ENCODE measurements at places on chromosomes 1 and 21.

- DNase-seq: peak; percentile 51
Measured at GRCh38 chr21:33059380-33059841, 10.5 kb upstream of the OLIG1 start.

DNA sequence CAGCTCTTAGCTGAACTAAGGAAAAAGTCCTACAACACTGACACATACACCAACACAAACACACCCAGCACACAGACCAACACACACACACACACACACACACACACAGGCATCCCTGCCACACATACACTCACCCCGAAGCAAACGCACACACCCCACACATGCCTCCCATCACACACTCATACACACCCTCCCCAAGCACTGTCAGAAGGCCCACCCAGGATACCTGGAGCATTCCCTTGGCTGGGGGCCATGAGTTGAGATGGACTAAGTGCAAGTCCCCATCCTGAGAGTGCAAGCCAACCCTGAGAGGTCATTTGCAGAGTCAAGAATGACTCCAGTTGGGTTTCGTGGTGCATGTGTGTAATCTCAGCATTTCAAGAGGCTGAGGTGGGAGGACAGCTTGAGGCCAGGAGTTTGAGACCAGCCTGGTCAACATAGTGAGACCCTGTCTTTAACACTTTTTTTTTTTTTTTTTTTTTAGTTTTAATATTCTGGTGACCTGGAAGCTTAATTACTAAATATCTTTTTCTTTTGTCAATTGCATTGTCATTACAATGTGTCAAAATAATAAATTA, 117.3 kb downstream of the RHOU start:
- no peak for DNase-seq

- DNase-seq: no peak
Measured at GRCh38 chr1:238152119-238152518, 261.4 kb upstream of the ZP4 start.

GRCh38 chr1:6205849-6206519, at the start of gene RNF207:
Gene RNF207 (plus strand): TSS chr1:6206119. CDS start chr1:6206536, 417 bp downstream.
- no peak for DNase-seq

DNA sequence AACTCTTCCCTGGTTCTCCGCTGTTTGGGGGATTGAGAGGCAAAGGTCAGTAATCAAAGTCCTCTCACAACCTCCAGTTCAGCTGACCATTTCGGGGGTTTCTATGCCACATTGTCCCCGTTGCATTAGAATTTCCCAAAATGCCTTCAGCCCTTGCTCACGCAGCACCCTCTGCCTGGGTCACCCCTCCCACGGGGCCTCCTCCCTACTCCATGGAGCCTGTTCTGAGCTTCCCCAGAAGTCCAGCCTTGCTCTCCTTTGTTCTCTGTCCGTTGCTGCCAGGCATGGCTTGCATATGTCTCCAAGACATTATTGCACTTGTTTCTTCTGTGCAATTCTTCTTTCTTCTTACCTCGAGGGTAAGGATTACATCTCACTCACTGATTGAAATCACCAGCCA, 16.5 kb downstream of the DMRTB1 start:
- no peak for DNase-seq

GRCh38 chr1:9120312-9120958, 8.5 kb downstream of the GPR157 start:
- no peak for DNase-seq

- DNase-seq: no peak
Measured at GRCh38 chr21:16113052-16113715, 383.4 kb downstream of the USP25 start.

GRCh38 chr21:17688912-17689874, 76.5 kb upstream of the BTG3 start:
- peak; percentile 72 for DNase-seq

- peak; percentile 82 for DNase-seq
Measured at GRCh38 chr1:153608742-153609584, 4.0 kb downstream of the S100A16 start.

GRCh38 chr1:8122160-8122476, 96.0 kb upstream of the ERRFI1 start:
- DNase-seq: no peak

DNA sequence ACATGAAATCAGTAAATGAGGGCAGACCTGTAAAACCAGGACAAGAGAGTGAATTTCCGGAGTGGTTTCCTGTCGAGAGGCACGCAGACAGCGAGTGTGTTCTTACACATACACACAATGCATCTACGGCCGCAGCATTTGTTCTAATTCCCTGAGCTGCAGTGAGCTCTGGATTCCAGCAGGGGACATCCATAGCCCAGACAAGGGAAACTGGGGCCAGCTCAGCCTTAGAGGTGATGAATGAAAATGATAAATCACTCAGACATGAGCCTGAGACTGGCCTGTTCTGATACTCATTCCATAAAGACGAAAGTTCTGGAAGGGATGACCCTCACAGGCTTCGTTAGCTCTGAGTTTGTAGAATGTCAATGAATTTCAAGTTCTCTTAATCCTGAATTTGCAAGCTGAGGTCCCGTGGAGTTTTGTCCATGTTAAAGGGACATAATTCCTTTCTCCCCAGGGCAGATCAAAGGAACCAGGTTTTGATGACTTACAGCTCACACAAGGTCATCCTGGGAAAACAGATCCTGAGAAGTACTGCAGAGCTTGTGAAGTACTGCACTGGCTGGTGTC, 207.9 kb upstream of the C1orf87 start:
- DNase-seq: peak; percentile 87

DNA sequence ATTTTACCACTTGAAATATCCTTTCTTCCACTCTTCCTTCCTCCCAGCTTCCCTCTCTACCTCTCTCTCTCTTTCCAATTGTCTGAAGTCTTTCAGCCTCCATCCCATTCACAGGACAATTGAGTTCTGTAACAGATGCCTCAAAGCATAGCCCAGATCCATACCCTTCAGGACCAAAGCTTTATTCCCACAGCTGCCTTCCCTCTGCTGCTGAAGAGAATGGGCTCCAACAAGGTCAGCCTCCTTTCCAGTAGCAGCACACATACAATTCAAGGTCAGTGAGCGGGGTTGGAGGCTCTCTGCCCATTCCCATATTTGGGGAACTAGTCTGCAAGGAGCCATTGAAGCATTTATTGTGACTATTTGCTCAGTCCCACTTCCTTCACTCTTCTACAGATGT, 179.9 kb downstream of the DPYD start:
- DNase-seq: no peak

DNA sequence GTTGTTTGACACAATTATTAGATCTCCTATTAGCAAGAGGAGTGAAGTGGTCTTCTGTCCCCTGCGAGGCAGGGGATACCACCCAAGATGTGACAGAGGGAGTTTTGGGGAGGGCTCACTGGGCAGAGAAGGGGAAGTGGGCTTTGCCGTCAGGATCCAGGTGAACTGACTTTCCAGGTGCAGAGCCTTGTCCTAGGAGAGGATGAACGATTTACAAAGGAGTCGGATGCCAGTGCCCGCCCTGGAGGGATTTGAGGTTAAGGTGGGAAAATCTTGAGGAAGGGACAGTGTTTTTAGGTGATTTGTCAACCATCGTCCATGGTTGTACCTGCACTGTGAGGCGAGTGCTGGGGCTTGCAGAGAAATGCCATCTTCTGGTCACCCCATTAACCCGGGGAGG, 201.0 kb downstream of the CAMTA1 start:
- DNase-seq: no peak

DNA sequence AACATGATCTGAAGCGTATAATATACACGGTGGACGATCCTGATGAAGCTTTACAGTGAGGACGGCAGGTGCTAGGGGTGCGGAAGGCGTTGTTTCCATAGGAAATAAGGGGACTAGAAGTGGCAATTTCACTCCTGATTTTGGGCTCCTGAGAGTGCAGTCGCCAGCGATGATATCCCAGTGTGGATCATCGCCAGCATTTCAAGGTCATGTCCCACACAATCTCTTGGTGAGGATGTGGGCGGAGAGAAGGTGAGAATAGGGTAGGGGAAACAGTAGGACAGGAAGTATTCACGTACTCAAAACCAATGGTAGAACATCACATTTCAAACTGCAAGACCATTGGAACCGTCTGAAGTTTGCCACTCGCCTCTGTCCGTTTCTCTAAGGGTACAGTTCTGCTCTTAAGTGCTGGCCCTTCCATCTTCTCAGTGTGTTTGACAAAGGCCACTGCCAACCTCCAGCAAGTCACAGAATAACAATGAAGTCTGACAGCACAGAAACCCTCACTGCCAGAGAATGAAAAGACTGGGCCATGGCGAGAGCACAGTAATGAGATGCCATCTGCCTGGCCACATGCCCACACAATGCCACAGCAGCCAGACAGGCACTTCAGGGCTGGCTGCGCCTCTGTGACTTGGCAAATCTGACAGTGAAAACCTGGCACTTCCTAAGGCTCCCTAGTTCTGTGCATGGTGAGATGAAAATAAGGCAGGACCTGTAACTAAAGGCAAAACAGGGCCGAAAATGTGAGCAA, 27.9 kb downstream of the PCSK9 start:
- DNase-seq: peak; percentile 96

DNA sequence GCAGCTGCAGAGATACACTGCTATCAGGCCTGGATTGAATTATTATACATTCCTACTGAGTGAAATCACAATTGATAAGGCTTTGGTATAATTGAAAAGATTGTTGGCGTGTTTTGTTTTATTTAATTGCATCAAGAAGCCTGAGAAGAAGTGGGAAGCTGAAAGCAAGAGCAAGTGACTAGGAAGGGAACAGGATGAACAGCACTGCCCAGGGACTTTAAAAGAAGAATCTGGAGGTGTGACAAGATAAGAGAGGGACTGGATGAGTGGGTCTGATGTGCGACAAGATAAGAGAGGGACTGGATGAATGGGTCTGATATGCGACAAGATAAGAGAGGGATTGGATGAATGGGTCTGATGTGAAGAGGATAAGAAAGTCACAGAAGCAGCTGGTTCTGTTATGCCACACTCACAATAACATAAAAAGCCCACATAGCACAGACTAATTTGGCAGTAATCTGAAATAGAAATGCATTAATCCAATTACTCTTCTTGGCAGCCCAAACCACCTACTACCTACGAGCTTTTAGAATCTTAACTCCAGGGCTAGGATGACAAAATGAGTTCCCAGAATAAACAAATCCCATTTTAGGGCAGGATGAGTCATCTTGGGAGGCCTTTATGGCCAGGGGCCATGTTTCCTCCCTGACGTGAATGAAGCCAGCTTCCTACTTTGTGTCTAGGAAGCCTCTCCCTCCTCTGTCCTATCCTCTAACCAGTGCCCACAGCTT, 129.7 kb downstream of the DUSP10 start:
- no peak for DNase-seq

GRCh38 chr1:13860031-13860430, 160.0 kb downstream of the PRDM2 start:
- DNase-seq: no peak

DNA sequence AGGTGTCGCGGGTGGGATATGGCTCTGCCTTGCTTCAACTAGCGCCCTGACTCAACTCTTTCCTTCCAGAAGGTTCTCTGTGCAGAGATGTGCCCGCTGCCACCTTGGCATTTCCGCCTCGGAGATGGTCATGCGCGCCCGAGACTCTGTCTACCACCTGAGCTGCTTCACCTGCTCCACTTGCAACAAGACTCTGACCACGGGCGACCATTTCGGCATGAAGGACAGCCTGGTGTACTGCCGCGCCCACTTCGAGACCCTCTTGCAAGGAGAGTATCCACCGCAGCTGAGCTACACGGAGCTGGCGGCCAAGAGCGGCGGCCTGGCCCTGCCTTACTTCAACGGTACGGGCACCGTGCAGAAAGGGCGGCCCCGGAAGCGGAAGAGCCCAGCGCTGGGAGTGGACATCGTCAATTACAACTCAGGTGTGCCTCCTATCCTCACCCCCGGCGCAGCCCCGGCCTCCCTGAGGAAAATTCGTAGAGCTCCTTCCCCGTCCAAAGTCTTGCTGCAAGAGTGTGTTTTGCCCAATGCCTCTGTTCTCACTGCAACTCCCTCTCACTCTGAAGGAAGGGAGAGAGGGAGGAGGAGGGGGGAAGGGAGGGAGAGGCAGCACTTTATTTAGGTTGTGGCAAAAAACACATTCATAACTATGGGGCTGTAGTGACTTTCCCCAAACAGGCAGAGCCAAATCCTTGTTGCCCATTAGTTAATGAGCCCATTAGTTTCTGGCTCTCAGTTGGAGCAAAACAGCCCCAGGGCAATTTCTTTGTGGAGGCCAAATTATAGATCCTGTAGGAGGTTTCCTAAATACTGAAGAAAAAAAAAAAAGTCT, 4.3 kb downstream of the LHX9 start:
- DNase-seq: no peak

GRCh38 chr1:6962996-6963911, 178.0 kb downstream of the CAMTA1 start:
- DNase-seq: no peak

GRCh38 chr1:11678442-11678841, 2.5 kb downstream of the MAD2L2 start:
- no peak for DNase-seq

- peak; percentile 58 for DNase-seq
Measured at GRCh38 chr1:108570128-108570527, 10.2 kb downstream of the EEIG2 start.

GRCh38 chr1:161691846-161692245, 15.2 kb upstream of the FCRLA start:
- no peak for DNase-seq

GRCh38 chr1:191888996-191889622, 269.2 kb upstream of the RGS18 start:
- no peak for DNase-seq

DNA sequence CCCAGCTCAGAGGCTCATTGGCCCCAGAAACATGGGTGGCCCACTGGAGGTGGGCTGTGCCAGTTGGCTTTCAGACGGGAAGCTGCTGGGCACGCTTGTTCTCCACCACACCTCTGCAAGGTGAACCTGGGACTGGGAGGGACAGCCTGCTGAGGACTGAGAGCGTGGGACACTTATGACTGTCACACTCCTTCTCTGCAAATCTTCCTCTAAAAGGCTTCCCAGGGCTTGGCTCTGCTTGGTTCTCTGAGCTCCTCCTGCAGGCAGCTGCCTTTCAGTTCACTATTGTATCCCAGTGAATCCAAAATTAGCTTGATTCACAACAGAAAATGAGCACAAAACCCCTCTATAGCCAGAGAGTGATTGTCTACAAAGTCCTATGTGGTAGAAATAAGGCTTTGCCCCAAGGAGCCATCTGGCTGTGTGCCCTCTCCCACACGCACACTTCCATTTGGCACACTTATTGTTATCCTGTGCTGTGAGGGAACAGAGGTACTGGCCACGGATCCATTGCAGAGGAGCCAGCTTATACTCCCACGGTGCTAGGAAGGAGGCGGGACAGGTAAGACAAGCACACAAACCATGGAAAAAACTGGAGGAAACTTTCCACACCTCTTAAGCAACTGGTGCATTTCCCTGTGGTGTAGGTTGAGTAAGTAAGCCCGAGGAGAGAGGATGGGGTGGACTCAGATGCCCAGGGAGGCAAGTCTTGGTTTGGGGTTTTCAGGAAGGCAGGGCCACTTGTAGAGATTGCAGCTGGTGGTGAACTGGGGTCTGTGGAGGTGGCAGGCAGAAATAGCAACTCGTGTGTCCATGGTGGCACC, 18.9 kb upstream of the BTG2 start:
- peak; percentile 82 for DNase-seq

- no peak for DNase-seq
Measured at GRCh38 chr1:14517841-14518180, 80.7 kb upstream of the KAZN start.

- DNase-seq: no peak
Measured at GRCh38 chr1:187129132-187129531, 300.4 kb downstream of the PLA2G4A start.
